ENCODE measurements at places on chromosomes 16 and 17. TPM values are rescaled to one million over a fixed set of nuclear protein-coding genes. Genes with fewer than 3 reads are reported as not detected.

Gene CA7
- 0.20 TPM for total RNA-seq

Gene RHOT1
- 24.9 TPM for total RNA-seq

Gene TBX2
- not detected for total RNA-seq

Gene NAA38
- total RNA-seq: 74.9 TPM

Gene UMOD
- not detected for total RNA-seq

Gene RETREG3
- total RNA-seq: 50.7 TPM

Gene MYH13
- not detected for total RNA-seq

Gene EPOP
- 7.3 TPM for total RNA-seq

Gene LGALS9B
- total RNA-seq: 2.0 TPM

Gene SBK1
- total RNA-seq: 5.4 TPM

Gene CDH16
- not detected for total RNA-seq

Gene PSMD12
- 50.4 TPM for total RNA-seq

Gene SLC9A5
- 3.3 TPM for total RNA-seq

Gene TP53TG3B
- total RNA-seq: not detected

Gene CDRT4
- total RNA-seq: 7.2 TPM

Gene KCNJ16
- not detected for total RNA-seq

Gene OSGIN1
- total RNA-seq: 0.84 TPM

Gene ZNF423
- total RNA-seq: not detected

Measured in T-helper 2 cell treated with Interferon-gamma antibody and Interleukin-4, amounts not matched to agents 100 ng/mL and 5 ng/mL, for 36 hours (primary cell).